AG08395 (cell line): ENCODE measurements at places on chromosomes 7 and 10.

DNA sequence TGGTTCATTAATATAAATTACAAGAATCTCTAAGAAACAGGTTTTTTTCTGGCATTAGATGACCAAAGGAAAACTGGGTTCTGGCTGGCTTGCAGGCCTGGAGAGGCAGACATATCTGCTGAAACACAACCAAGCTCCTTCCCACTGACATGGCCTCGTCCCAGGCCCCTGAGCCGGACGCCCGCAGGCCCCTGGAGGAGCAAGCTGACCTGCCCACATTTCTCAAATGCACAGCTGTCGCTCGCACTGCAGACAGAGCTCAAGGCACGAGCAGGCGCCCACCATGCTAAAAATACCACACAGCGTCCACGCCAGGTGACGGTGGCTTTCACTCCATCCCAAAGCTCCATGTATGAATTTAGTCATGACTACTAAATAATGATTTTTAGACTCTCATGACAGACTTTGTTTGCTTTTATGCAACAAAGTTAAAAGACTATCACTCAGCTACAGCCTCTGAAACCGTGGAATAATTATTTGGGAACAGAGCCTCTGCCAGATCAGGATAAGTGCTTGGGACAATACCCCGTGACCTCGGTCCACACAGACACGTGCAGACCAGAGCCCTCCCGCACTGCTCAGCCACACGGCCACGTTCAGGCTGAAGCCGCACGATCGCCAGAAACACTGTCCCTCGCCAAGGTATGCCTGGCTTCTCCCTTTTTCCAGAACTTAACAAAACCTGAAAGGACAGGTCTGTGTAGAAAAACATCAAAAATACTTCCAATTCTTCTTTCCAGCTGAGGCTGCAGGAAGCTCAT lies 71.1 kb downstream of the DIP2C start:
- DNase-seq, result no peak

DNA sequence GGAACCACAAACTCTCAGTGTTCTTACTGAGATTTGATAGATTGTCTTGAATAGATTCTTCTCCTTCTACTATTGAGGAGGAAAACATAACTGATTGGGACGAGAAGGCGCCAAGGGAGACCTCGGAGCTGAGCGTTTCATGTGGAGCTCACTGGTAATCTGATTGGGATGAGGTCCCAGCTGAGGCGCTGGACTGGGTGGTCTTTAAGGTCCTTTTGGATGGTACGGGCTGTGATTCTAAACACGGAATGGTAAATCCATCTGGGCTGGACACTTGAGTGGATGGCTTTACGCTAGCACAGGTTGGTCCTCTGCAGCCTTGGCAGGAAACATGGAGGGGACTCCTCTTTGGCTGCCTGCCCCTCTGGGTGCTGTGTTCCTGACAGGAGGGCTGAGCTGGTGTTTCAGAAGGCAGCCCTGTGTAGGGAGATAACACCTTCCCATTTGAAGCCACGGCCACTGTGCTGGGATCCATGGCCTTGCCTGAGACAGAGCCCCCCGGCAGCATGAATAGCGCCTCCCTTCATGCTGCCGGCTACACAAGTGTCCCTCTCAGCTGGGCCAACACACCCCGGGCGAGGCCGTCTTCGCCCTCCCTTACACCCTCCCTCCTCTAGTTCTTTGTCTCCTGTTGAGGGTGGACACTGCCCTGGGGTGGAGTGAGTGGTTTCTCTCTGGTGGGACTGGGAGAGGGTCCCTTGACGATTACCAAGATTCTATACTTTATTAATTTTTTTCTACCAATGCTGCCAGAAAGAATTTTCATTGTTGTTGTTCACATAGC lies 203.2 kb upstream of the SHH start:
- DNase-seq, result no peak

DNA sequence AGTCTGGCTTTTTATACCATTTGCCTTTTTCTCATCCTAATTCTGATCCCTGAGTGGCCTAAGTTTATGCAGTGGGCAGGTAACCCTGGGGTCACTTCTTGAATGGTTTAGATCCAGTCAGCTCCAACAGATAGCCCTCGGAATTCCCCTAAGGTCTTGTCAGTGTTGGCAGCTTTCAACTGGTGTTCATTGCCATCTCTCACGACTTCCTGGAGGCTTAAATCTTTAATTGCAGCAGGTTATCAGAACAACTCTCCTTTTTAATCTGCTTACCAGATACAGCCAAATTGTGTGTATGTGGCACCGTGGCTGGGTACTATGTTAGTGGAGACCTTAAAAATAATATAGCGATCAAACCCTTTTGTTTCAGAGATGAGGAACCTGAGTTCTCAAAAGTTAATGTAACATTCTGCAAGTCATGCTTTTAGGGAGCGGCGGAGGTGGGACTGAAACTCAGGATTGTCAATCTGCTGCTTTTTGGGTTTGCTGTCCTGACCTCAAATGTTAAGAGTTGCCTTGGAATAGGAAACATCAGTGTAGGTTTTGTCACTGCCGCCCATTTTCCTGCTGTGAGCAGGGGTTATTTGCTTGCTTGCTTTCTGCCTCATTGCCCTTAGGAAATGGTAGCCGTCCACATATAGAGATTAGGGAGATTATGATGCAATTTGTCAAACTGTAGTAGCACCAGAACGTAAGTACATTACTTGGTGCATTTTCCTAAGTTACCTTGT lies 818 bp downstream of the DLD start:
- DNase-seq, result no peak

DNA sequence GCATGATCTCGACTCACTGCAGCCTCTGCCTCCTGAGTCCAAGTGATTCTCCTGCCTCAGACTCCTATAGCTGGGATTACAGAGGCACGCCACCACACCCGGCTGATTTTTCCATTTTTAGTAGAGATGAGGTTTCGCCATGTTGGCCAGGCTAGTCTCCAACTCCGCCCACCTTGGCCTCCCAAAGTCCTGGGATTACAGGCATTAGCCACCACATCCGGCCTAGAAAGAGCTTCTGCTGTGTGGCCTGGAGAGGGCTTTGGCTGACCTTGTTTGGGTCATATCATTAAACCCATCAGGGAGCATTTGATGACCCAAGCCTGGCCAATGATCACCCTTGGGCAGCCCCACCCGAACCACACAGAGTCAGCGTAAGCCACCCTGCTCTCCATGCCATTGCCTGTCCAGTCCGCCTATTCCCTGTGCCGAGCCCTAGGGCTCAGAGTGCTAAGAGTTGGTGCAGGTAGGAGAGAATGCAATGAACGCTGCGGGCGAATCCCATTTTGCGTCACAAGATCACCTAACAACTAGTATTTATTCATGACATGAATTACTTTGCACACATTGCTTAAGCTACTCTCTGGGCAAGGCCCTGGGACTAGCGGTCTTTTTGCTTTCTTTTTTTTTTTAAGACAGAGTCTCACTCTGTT lies 22.3 kb upstream of the GDI2 start:
- DNase-seq, result no peak

DNA sequence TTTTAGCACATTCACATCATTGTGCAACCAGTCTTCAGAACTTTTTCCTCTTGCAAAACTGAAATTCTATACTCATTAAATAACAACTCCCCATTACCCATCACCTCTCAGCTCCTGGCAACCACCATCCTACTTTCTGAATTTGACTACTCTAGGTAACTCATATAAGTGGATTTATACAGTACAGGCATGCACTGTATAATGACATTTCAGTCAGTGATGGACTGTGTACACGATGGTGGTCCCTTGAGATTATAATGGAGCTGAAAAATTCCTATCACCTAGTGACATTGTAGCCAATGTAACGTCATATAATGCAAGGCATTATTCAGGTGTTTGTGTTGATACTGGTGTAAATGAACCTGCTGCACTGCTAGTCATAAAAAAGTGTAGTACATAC lies 60.1 kb downstream of the BTRC start:
- no peak for DNase-seq

GRCh38 chr7:133207687-133208086 lies 45.2 kb upstream of the EXOC4 start:
- no peak for DNase-seq

DNA sequence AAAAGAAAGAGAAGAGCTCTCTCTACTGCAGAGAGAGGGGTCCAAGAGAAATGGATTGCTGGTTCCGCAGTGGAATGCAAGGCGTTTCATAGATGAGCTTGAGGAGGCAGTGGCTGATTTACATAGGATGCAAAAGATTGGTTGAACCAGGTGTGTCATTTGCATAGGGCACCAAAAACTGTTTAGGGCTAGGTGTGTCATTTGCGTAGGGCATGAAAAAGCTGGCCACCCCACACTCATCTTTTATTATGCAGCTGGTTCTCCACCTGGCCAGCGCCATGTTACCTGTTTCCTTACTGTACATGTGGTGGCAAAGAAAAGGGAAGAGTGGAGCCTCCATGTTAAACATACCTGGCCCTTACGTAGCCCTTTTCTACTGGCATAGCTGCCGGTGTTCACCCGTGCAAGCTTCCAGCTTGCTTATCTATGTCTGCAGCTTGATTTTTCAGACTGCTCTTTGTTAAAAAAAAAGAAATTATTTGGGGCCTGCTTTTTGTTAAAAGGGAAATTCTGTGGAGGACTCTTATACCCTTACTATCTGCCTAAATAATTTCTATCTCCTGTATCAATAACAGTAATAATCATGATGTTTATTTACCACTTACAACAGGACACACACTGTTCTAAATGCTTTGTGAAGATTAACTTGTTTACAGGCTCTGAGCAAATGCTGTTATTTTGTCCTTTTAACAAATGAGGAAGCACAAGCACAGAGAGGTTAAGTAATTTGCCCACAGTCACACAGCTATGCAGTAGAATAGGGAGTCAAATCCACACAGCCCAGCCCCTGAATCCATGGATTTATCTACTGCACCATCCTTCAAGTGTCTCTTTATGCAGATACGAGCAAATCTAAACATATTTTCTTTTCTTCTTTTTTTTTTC lies 33.3 kb downstream of the CASP7 start:
- DNase-seq, result no peak

GRCh38 chr7:122402235-122402634 lies 97.7 kb upstream of the FEZF1 start:
- DNase-seq, result no peak

DNA sequence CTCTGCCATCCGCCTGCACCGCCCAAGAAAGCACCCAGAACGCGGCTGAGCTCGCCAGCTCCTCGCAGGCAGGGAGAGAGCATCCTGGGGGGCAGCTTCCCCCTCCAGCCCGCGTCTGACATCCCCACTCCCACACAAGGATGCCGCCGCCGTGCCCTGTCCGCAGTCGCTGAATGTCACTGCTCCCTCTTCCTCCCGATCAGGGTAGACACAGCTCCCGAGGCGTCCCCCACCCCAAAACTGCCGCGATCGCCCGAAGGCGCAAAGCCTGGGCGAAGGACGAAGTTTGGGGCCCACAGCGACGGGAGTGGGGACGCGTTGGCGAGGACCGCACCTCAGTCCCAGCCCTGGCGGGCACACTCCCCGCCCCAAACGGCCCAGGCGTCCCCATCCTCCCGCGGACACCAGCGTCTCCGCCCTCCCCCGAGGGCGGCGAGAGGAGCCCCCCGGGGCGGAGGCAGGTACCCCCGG lies 1.5 kb upstream of the KAT6B start:
- no peak for DNase-seq

DNA sequence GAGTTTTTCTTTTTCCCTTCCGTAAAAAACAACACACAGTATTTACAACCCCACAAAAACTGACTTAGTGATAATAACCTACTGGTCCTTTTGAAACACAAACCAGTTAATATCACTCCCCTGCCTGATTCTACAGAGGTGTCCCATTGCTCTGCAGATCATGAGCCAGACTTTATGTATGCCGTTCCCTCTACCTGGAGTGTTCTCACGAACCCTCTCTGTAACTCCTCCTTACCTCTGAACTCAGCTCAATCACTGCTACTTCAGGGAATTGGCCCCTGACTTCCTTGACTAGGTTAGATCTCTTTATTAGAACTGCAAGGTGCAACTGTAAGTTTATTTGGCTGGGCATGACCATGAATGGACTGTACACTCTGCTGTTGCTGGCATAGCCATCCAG lies 1.6 kb upstream of the LGI1 start:
- no peak for DNase-seq

DNA sequence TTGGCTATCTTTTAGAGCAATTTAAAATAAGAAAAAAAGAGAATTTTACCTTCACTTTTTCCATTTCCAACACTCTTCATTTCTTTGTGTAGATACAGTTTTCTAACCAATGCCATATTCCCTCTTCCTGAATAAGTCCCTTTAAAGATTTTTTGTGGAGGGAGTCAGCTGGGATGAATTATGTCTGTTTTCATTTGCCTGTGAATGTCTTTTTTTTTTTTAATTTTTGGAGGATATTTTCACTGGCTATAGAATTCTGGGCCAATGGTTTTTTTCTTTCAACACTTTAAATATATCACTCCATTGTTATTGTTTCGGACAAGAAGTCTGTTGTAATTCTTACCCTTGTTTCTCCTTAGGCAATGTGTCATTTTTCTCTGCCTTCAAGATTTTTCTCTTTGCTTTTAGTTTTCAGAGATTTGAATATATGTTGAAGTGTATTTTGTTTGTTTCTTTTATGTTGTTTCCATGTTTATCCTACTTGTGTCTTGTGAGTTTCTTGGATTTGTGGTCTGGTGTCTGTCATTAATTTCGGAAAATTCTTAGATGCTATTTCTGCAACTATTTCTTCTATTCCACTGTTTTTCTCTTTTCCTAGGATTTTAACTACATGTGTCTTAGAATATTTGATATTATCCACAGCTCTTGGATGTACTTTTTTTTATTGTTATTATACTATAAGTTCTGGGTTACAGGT lies 20.0 kb upstream of the CXCL12 start:
- no peak for DNase-seq

DNA sequence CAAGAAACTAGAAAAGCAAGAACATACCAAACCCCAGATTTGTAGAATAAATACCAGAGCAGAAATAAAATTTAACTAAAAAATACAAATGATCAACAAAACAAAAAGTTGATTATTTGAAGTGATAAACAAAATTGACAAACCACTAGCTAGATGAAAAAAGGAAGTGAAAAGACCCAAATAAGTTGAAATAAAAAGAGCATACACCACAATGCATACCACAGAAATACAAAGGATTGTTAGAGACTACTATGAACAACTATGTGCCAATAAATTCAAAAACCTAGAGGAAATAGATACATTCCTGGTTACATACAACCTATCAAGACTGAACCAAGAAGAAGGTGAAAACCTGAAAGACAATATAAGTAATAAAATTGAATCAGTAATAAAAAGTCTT lies 333.4 kb downstream of the SH2D4B start:
- no peak for DNase-seq

DNA sequence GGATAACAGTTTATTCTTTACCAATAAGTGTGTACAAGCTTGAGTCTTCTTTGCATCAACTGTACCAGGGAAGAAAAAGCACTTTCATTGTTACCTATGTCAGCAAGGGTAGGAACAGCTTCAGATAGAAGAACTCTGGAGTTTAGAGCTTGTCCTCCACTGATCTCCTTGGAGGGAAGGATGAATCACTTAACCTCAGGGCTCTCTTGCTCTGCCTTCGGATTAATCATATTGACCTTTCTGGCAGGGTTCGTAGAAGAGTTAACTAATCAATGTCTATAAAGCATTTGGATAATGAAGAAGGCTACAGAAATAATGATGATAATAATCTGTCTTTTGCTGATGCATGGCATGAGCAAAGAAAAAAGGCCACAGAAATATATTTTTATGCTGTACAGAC lies 339.5 kb upstream of the TPK1 start:
- DNase-seq, result no peak
